ENCODE measurements at places on chromosomes 6 and 20.

GRCh38 chr20:38903335-38903734 lies 22.9 kb upstream of the FAM83D start:
- no peak for DNase-seq

DNA sequence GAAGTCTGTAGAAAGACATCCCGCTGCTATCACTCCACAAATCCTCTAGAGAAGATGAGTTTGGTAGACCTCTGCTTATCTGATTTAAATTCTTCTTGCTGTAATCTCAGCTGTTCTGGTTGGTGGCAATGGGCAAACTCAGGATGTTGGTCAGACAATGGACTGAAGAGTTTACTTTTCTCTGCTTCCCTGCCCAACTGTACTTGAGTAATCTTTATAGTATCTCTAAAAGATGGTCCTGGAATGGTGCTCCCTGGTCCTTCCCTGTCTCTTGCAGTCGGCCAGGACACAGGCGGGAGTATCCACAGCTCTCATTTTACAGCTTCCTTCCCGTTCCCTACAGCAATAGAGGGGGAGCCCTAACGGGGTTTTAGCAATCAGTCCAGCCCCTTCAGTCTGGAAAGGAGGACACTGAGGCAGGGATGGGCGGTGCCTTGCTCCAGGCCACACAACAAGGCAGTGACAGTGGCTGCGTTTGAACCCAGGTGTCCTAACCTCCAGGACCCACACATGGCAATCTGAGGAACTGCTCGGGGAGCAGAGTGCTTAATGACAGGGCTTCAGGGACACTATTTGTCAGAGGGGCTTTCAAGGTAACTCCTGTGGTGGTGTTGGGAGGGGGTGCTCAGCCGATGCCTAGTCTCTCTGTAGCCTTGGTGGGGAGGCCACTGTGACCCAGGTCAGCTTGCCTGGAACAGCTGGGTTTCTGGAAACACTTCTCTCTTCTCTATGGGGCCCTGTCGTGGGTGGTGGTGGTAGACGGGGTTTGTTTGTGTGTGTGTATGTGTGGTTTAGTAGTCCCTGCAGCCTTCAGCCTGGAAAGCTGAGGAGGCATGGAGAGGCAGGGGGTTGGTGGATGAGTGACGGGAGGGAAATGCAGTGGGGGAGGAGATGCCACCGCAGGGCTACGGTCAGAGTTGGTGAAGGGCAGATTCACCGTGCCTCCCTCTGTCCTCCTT lies 9.5 kb upstream of the VEGFA start:
- DNase-seq: no peak

DNA sequence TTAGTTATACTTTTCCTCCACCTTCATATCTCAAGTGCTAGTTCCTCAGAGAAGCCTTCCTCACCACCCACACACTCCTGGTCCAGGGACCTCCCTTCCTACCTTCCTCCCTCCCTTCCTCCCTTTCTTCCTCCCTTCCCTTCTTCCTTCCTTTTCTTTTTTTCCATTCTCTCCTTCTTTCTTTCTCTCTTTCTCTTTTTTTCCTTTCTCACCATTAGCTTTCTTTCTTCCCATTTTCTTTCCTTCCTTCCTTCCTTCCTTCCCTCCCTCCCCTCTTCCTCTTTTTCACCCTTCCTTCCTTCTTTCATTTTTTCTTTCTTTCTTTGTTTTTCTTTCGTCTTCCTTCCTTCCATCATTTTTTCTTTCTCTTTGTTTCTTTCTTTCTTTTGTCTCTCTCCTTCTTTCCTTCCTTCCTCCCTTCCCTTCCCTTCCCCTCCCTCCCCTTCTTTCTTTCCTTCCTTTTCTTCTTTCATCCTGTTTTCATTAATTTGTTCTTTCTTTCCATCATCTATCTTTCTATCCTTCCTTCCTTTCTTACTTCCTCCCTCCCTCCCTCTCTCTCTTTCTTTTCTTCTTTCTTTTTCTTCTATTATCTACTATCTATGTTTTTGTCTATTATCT lies 416.0 kb downstream of the PLCB1 start:
- DNase-seq: no peak

DNA sequence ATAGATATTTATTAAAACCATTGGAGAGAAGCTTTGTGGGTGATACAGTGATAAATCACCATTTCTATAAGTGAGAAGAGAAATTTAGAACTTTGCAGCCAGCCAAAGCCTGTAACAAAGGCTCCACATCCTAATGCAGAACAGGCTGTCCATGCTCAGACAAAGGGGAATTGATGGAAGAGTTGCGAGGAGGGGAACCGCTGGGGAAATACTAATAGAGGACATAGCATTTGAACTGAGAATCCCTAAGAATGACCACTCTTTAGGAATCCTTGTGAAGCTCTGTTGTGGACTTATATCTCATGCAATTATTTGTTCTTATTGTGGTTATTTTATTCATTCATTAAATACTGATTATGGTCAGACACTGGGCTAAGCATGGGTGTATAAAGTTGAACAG lies 167.8 kb downstream of the PHF3 start:
- no peak for DNase-seq

DNA sequence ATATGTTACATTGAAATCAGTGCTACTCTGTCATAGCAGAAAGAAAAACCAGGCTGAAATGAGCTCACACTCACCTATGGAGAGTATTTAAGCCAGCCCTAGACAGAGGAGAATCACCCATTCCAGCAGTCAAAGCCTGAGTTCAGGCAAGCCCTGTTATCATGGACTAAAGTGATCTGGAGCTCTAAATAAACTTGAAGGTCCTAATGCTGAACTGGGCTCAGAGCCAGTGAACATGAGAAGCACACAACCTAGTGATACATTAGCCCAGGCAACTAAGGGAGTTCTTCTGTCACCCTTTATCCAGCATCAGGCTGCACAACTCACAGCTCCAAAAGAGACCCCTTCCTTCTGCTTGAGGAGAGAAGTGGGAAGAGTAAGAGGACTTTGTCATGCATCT lies 425.0 kb downstream of the COL12A1 start:
- DNase-seq: no peak

DNA sequence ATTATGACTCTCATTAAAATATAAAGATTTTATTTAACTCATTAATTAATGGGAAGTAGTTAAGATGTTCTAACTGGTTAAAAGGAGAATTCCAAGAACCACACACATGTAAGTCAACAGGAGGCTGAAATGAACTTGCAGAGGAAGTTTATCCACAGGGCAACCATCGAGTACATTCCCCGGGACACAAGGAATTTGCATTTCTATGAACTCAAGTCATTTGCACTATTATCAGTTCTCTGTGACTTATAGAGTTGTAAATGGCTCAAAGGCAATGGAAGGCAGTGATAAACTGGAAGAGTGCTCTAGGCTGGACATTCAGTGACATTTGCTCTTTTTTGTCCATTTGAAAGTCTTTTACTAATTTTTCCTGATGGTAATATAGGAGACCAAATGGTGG lies 97.4 kb downstream of the SNX5 start:
- DNase-seq: no peak

GRCh38 chr20:4445784-4446183 lies 275.9 kb upstream of the PRND start:
- no peak for DNase-seq

- DNase-seq: no peak
Measured at GRCh38 chr20:36210436-36211021, 25.7 kb upstream of the AAR2 start.

- no peak for DNase-seq
Measured at GRCh38 chr20:60667641-60668040, 584.4 kb upstream of the CDH4 start.

DNA sequence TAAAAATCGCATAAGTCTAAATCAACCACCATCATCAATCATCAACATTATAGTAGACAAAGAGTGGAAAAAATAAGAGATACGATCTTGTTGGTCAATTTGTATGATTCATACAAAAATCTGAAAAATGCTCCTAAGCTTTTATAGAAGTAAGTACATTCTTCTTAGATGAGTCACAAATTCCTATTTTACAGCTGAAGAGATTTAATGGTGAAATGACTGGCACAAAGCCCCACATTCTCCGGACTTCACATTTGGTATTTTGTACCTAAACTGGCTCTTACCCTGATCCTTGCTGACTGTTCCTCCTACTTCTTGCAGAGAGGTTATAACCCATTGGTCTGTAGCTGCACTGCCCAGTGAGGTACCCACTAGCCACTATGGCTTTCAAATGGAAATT lies 29.9 kb upstream of the PREP start:
- DNase-seq: no peak

- no peak for DNase-seq
Measured at GRCh38 chr20:46304361-46304760, 3.9 kb downstream of the CDH22 start.

GRCh38 chr6:43013097-43013842 lies 476 bp downstream of the MEA1 start:
- DNase-seq: no peak

- DNase-seq: no peak
Measured at GRCh38 chr6:125356884-125357283, 55.1 kb upstream of the HDDC2 start.

- no peak for DNase-seq
Measured at GRCh38 chr6:148430897-148431296, 88.3 kb downstream of the SASH1 start.

GRCh38 chr6:69914015-69914485 lies 47.7 kb downstream of the COL19A1 start:
- no peak for DNase-seq

DNA sequence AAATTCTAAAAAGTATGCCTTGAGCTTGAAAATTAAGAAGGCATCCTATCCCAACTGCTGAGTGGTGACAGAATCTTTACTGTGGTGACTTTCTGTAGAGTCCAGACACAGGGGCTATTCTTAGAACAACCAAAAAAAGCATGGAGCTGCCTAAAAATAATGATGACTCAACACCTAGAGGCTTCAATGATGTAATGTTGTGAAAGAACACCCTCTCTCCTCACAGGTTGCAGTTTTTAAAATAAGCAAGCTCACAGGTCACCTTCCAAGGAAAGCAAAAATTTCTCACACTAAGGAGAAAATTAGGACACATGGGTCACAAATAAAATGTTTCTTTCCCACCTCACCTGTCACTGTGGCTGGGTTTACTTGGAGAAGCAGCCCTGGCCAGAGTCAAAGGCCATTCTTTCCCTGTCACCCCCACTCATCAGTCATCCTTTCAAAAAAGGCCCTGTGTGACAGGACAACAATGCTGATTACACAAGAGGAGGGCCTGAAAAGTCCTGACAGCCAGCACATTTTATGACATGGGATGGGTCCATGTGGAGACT lies 53.5 kb downstream of the RCAN2 start:
- no peak for DNase-seq

GRCh38 chr6:53603386-53604116 lies 58.6 kb upstream of the GCLC start:
- no peak for DNase-seq

- no peak for DNase-seq
Measured at GRCh38 chr20:42795111-42795695, 394.5 kb downstream of the PTPRT start.
